ENCODE measurements at places on chromosomes 5 and 9. TPM values are rescaled to one million over a fixed set of nuclear protein-coding genes. Genes with fewer than 3 reads are reported as not detected.

DNA sequence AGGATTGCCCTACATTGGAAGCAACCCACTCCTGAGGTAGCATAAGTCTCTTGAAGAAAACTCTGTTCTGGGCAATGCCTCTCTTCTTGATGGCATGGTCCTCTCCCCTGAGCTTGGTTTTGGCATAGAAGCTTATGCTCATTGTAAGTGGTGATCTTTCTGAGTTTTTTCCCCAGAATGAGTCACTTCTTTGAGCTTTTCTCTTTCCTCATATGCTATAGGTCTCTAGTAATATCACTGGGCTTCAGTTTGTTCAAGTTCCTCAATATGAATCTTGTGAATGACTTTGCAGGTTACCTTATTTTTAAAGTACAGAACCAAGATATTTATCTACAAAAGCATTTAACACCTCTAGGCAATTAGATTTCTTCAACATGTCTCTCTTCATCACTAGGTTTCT lies 76.5 kb upstream of the ATG10 start:
- DNase-seq = no peak

GRCh38 chr5:149358868-149359495 lies 1.1 kb downstream of the PCYOX1L start:
- no peak for DNase-seq

GRCh38 chr5:112549605-112550166 lies 130.6 kb upstream of the EPB41L4A start:
- no peak for DNase-seq

DNA sequence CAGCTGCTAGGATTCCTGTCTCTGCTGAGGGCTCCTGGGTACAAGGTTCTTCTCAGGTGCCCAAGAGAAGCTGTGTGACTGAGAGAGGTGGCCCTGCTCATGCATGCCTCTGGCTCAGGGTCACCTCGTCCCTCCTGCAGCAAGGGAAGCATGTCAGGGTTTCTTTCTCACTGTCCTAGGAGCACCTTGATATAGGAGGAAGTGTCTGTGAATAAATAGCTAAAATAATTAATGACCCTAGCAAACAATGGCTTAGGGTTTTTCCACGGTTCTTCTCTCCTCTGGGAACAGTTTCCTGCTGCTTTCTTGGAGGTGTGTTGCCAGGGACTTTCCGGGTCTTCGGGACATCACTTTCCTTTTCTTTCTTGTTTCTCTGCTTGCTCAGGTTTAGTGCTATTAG lies 87.2 kb downstream of the ARHGAP26 start:
- DNase-seq = peak; percentile 28

- DNase-seq = no peak
Observed at GRCh38 chr9:72863456-72864094, 89.3 kb downstream of the ALDH1A1 start.

- no peak for DNase-seq
Observed at GRCh38 chr5:86974955-86975354, 292.7 kb upstream of the RASA1 start.

DNA sequence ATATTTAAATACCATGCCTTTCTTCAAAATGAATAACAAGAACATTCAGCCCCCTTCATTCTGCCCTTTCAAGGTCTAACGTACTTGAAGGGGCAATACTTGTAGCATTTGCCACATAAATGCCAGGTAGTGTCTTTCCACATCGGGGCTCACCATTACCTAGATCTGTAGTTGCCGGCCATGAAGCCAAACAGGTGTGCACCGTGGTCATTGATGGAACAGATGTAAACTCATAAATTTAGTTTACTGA lies 193.0 kb downstream of the CD180 start:
- no peak for DNase-seq

DNA sequence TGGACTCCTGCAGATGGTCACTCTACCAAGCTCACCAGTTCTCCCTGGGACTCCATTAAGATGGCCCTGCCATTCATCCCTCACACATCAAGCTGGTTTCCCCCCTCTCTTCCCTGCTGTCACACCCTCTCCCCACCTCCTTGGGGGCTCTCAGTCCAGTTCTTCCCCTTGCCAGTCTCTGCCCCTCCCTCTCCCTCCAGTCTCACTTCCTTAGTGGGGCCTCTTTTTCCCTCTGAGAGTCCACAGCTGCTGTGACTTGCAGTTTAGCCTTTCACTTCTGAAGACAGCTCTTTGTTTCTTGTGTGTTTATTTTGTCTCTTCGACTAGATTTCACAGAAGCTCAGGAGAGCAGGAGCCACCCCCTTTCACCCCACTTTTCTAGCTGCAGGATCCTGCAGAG lies 10.5 kb downstream of the DOCK2 start:
- no peak for DNase-seq

DNA sequence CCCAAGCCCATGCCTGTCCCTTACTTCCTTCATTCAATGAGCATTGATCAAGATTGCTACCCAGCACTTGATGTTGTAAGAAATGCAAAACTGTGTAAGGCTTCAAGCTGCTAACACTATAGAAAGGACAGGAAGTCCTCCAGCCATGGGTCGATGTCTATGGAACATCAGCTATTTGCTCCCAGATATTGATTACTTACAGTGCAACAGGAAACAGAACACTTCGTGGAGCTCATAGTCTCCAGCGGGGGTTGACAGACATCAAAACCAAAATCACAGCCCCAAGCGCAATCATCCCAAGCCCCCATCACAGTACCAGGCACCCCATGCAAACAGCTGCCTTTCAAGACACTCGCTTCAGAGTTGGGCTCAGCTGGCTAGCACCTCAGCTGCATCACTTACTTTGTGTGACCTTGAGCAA lies 26.8 kb upstream of the DUSP1 start:
- DNase-seq = no peak

- no peak for DNase-seq
Observed at GRCh38 chr5:39505791-39506190, 81.0 kb upstream of the DAB2 start.

- DNase-seq = no peak
Observed at GRCh38 chr5:99827136-99827535, 708.0 kb upstream of the FAM174A start.

GRCh38 chr5:142186857-142187594 lies 78.4 kb downstream of the NDFIP1 start:
- no peak for DNase-seq

DNA sequence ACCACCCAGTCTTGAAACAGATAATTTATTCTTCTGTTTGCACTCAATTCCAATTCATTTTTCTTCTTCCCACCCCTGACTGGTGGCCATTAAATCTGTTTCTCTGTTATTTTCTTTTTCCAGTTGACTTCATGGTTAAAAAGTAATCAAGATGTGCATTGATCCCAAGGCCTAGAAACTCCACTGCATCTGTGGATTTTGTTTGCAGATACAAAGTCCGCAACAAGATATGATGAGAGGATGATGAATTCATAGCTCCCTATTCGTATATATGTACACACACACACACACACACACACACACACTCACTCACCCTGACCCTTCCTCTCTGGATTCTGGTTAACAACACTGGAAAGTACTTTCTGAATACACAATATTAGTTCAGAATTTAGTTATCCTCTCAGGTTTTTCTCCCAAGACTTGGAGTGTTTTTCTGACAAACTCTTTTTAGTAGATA lies 52.4 kb downstream of the CD180 start:
- DNase-seq = no peak

- DNase-seq = peak; percentile 46
Observed at GRCh38 chr5:151770383-151771258, 1.1 kb upstream of the G3BP1 start.

- peak; percentile 90 for DNase-seq
Observed at GRCh38 chr5:122180863-122181548, 51.7 kb downstream of the ZNF474 start.

GRCh38 chr5:83099445-83099844 lies 22.1 kb downstream of the XRCC4 start:
- no peak for DNase-seq

- DNase-seq = no peak
Observed at GRCh38 chr5:4990462-4990861, 149.7 kb upstream of the ADAMTS16 start.

DNA sequence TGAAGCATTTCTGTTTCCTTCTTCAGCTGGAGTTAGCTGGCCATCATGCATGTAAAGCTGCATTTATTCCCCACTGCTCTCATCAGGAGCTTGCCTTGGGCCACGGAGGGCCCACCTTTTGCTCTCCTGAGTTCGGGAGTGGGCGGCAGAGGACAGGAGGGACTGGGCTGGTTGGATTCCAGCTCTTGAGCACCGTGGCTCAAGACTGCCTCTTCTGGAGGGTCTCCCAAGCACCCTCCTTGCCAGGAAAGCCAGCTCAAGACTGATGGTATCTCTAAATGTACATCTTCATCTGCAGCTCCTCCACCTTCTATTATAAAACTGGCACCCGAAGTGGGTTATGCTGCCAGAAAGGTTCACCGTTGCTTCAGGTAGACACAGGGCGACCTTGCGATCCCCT lies 399.6 kb upstream of the IRX1 start:
- DNase-seq = no peak

DNA sequence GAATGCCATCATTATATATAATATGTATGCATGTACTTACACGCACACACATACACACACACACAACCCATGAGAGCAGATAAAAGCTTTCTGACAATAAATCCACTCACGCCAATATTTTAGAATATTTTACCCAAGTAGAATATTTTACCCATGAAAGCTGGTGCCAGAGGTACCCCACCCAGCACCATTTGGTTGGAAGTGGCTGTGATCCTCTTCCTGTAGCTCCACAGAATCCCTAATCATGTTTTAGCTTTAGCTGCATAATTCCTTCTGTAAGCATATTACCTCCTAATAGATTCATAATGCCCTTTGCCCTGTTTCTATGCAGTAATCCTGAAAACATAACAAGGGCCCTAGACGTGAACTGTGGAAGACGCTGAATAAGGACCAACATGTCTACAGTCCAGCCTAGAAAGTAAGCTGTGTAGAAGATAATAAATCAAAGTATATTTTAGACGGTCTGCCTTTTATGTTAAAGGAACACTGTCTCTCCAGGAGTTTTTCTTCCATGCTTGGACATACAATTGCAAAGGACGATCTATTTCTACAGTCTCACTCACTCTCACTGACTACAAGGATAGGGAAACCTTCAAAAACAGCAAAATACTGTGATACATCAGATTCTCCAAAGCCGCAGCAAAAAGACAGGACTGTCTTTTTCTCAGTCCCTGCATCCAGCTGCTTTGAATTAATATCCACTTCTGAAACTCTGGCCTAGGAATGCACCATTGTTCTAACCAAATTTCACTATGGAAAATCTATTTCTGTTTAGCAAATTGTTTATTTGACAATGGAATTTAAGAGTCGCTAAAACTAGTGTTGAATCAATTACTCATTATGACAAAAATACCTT lies 98.2 kb downstream of the USP20 start:
- DNase-seq = no peak

GRCh38 chr9:115364991-115365390 lies 247.0 kb upstream of the TNC start:
- DNase-seq = no peak

DNA sequence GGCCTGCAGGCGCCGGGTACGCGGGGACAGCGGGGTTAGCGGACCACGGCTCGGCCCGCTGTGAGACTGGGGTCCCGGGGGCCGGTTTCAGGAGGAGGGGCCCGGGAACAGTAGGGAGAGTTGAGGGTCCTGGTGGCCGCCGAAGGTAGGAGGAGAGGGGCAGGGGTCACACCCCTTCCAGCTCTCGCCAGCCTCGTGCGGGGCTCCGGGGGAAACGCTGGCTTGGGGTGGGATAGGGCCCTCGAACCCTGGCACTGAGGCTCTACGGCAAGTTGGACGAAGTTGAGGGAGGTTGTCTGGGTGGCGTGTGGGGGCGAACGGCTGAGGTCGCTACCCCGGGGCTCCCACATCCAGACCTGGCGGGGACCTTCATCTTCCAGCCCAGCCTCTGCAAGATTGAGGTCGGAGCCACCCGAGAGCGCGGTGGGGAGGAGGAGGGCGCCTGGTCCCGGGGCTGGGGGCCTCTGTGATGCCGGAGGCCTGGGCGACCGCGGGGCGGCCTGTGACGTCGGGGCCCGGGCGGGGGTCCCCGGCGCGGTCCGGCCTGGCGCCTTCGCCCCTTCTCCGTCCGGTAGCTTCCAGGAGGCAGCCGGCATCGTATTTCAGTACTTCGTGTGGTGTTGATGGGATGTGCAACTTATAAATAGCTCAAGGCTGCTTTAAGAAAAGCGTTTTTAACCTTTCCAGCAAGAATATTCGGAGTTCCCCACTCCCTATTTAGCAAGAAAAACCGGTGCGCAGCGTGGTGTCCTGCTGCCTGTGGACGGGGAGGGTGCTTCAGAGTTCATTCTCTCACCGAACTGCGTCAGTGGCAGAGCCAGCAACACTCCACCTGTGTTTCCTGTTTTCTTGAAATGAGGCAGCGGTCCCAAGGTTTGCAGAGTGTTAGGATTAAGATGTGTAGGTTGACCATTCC lies 902 bp downstream of the HABP4 start:
- peak; percentile 58 for DNase-seq

DNA sequence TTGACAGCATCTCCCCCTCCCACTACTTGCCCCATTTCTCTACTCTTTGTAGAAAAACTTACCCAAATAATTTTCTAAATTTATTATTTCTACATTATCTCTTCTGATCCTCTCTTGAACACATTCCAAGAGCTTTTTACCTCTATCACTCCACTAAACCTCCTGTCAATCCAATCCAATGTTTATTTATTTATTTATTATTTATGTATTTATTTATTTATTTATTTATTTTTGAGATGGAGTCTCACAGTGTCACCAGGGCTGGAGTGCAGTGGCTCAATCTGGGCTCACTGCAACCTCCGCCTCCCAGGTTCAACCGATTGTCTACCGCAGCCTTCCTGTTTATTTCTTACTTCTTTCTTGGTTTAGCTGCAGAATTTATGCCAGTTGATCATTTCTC lies 178.5 kb upstream of the GAS1 start:
- no peak for DNase-seq

- peak; percentile 80 for DNase-seq
Observed at GRCh38 chr5:151079838-151080612, 809 bp downstream of the TNIP1 start.

- no peak for DNase-seq
Observed at GRCh38 chr9:100803956-100804355, 224.6 kb upstream of the PLPPR1 start.

GRCh38 chr5:170206216-170206615 lies 26.6 kb upstream of the C5orf58 start:
- DNase-seq = no peak

GRCh38 chr9:3916984-3917383 lies 382.9 kb downstream of the GLIS3 start:
- DNase-seq = peak; percentile 49

Gene GOLM1
- 66.3 TPM for total RNA-seq

Gene PNPLA7
- total RNA-seq = 0.27 TPM

Gene AJM1
- 0.15 TPM for total RNA-seq

Gene ISL1
- total RNA-seq = not detected

Gene BICD2
- 39.0 TPM for total RNA-seq

Gene NKD2
- total RNA-seq = 0.17 TPM

Gene IFNA21
- total RNA-seq = not detected

Gene SLCO4C1
- total RNA-seq = 0.10 TPM

Gene TNIP1
- 116 TPM for total RNA-seq

Data from M059J (cell line).